ENCODE measurements at places on chromosomes 12 and 14. TPM values are rescaled to one million over a fixed set of nuclear protein-coding genes. Genes with fewer than 3 reads are reported as not detected.

- H3K4me3 ChIP-seq: no peak overlapping the region
- no peak for DNase-seq
- no peak overlapping the region for H3K27ac ChIP-seq
- H3K36me3 ChIP-seq: no peaks in the 10 kb centered on the region
- no peaks in the 10 kb centered on the region for H3K27me3 ChIP-seq
These were observed 437.1 kb downstream of the NPAS3 start for GRCh38 chr14:33375786-33376185.

DNA sequence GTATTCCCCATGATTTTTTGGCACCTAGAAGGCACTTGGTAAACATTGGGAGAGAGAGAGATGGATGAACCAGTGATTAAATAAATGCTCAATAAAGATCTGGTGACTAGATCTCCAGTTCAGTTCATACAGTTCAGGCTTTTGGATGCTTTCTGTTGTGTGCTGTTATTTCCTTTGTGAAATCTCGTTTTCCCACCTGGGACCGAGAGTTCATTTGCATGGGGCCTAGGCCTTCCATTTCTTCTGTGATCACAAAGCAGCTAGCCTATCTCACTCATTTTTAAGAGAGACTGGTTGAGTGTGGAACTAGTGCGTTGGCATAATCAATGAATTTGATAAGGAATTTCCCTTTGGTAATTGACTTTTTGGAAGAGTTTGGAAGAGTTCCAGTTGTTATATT, 104.0 kb downstream of the VRK1 start:
- H3K36me3 ChIP-seq: no peaks in the 10 kb centered on the region
- H3K4me1 ChIP-seq: no peaks in the 10 kb centered on the region
- no peak overlapping the region for H3K4me3 ChIP-seq
- no peak overlapping the region for H3K27ac ChIP-seq
- no peak for DNase-seq
- H3K27me3 ChIP-seq: no peaks in the 10 kb centered on the region

- no peak for DNase-seq
- H3K36me3 ChIP-seq: no peaks in the 10 kb centered on the region
- peaks cover 4% of the 10 kb centered on the region for H3K27me3 ChIP-seq
- no peak overlapping the region for H3K4me3 ChIP-seq
These were observed 8.0 kb upstream of the SERPINA12 start for GRCh38 chr14:94517248-94517640.

- H3K4me1 ChIP-seq: peaks cover 34% of the 10 kb centered on the region
- H3K27ac ChIP-seq: no peak overlapping the region
These were observed 3.0 kb downstream of the KRT5 start for GRCh38 chr12:52517005-52517835.

GRCh38 chr12:31440586-31440985, 114.6 kb upstream of the SINHCAF start:
- H3K36me3 ChIP-seq: 0 out of 2 replicates have a peak, but pooled peaks cover 2% of the 10 kb centered on the region
- no peak overlapping the region for H3K4me3 ChIP-seq
- H3K4me1 ChIP-seq: no peaks in the 10 kb centered on the region
- no peaks in the 10 kb centered on the region for H3K27me3 ChIP-seq
- H3K27ac ChIP-seq: no peak overlapping the region
- DNase-seq: no peak

DNA sequence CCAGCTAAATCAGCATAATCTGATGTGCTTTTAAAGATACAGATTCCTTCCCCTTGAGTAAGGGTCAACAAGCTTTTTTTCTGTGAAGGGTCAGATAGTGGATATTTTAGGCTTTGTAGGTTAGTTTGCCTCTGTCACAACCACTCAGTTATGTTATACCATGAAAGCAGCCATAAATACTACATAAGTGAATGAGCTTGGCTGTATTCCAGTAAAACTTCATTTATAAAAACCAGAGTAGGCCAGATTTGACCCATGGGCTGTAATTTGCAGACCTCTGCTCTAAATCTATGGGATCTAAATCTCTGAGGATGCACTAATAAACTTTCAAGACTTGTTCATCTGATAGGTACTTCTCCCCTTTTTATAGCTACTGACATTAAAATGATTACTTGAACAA, 47.7 kb downstream of the LEMD3 start:
- DNase-seq: no peak
- no peaks in the 10 kb centered on the region for H3K4me1 ChIP-seq
- no peak overlapping the region for H3K27ac ChIP-seq
- H3K36me3 ChIP-seq: peaks cover 9% of the 10 kb centered on the region

DNA sequence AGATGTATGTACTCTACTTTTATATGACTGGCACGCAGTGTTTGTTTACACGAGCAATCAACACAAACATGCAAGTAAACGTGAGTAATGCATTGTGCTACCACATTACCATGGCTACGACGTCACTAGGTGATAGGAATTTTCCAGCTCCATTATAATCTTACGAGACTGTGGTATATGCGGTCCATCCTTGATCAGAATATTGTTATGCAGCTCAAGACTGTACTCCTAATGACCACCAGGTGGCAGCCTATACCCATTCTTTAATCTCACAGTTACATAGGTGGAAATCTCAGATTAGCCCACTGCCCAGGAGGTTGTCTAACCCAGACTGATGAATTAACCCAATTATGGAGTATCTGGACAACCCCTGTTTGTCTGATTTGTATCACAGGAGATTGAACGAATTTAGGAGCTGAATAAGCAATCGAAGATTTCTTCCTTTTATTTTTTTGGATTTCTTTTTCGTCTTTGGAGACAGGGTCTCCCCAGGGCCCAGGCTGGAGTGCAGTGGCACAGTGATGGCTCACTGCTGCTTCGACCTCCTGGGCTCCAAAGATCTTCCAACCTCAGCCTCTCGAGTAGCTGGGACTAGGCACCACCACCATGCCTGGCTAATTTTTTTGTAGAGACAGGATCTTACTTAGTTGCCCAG, 8.7 kb upstream of the TESPA1 start:
- H3K27ac ChIP-seq: no peak overlapping the region
- peak; percentile 74 for DNase-seq
- H3K4me1 ChIP-seq: peaks cover 2% of the 10 kb centered on the region

DNA sequence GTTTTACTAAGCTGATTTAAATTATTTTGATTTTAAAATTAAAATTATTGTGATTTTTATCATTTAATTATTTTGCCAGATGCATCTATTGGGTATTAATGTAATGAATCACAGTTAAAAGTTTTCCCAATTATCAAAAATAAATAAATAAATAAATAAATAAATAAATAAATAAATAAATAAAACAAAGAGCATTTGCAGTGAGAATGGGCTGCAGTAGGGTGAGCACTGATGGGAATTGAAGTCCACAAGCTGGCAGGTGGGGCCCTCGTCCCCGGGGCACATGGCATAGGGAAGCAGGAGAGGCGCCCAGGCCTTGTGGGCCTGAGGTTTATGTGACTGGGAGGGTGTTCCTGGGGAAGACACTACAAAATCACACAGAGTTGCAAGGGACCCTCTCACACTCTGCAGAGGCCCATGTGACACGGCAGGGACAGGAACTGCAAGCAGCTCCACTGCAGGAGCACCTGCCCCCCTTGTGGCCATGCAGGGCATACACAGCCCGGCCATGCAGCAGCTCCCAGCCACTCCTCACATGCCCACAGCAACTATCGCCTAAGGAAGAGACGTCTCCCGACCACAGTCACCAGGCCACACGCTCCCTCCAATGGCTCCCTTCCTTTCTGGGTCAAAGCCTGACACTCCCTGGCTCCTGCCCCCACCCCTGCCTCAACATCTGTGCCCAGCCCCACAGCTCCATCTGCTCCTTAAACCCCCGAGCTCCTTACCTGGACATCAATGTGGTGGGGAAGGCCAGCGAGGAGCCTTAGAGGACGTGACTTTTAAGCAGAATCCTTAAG, 256.3 kb upstream of the SFSWAP start:
- no peak overlapping the region for H3K4me3 ChIP-seq
- no peaks in the 10 kb centered on the region for H3K36me3 ChIP-seq
- H3K27ac ChIP-seq: no peak overlapping the region
- peak; percentile 76 for DNase-seq
- 0 out of 2 replicates have a peak, but pooled peaks cover 5% of the 10 kb centered on the region for H3K27me3 ChIP-seq
- peaks cover 13% of the 10 kb centered on the region for H3K4me1 ChIP-seq

DNA sequence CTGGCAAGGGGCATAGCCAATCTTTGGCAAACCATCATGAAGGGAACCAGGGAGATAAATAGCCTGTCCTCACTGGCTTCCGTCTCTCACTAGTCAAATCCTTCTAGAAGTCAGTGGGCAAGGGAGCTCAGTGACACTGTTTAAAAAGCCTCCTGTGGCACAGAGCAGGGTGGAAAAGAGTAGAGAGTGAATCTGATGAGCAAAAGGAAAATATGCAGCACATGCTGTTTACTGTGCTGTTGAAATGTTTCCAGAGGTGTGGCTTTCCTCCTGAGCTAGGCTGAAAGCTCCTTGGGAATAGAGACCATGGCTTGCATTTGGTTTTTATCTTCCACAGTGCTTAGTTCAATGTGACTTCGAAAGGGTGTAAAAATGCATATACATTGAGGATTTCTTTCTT, 7.7 kb upstream of the DYRK2 start:
- DNase-seq: no peak
- no peak overlapping the region for H3K4me3 ChIP-seq
- H3K27ac ChIP-seq: no peak overlapping the region
- no peaks in the 10 kb centered on the region for H3K4me1 ChIP-seq
- no peaks in the 10 kb centered on the region for H3K36me3 ChIP-seq

GRCh38 chr14:76872796-76873432, 46.7 kb downstream of the LRRC74A start:
- no peak for DNase-seq
- H3K36me3 ChIP-seq: no peaks in the 10 kb centered on the region
- H3K27ac ChIP-seq: no peak overlapping the region

GRCh38 chr14:98018628-98019027, 1221.4 kb downstream of the VRK1 start:
- no peaks in the 10 kb centered on the region for H3K4me1 ChIP-seq
- no peak for DNase-seq
- H3K27ac ChIP-seq: no peak overlapping the region
- no peaks in the 10 kb centered on the region for H3K27me3 ChIP-seq

- no peaks in the 10 kb centered on the region for H3K36me3 ChIP-seq
- no peaks in the 10 kb centered on the region for H3K27me3 ChIP-seq
- no peak for DNase-seq
- no peak overlapping the region for H3K27ac ChIP-seq
- no peak overlapping the region for H3K4me3 ChIP-seq
These were observed 41.8 kb upstream of the P2RX7 start for GRCh38 chr12:121090586-121091514.

- no peaks in the 10 kb centered on the region for H3K36me3 ChIP-seq
- DNase-seq: no peak
- no peaks in the 10 kb centered on the region for H3K27me3 ChIP-seq
These were observed 679.0 kb downstream of the AACS start for GRCh38 chr12:125744201-125744600.

Gene SOCS4
- 23.7 TPM for total RNA-seq

Gene PKP2
- total RNA-seq: 21.5 TPM

Gene KRT6C
- total RNA-seq: not detected

Gene EPYC
- not detected for total RNA-seq

Gene TTC5
- 23.3 TPM for total RNA-seq

Gene RNASE2
- total RNA-seq: not detected
